ENCODE measurements at places on chromosomes 3 and 15. TPM values are rescaled to one million over a fixed set of nuclear protein-coding genes. Genes with fewer than 3 reads are reported as not detected.

The SLC9A9 gene
- total RNA-seq: 0.81 TPM

The PTH1R gene
- 0.06 TPM for total RNA-seq

The GMNC gene
- total RNA-seq: under 0.01 TPM

The NDUFB4 gene
- total RNA-seq: 32.7 TPM

The RCCD1 gene
- total RNA-seq: 8.6 TPM

The NANOGP8 gene
- total RNA-seq: not detected

The TMCO5A gene
- not detected for total RNA-seq

The RBP2 gene
- not detected for total RNA-seq

The TGM4 gene
- total RNA-seq: not detected

The TNK2 gene
- 23.9 TPM for total RNA-seq

The EPHB3 gene
- under 0.01 TPM for total RNA-seq

Data from bladder microvascular endothelial cell (primary cell).